ENCODE measurements at places on chromosomes 1 and 21.

DNA sequence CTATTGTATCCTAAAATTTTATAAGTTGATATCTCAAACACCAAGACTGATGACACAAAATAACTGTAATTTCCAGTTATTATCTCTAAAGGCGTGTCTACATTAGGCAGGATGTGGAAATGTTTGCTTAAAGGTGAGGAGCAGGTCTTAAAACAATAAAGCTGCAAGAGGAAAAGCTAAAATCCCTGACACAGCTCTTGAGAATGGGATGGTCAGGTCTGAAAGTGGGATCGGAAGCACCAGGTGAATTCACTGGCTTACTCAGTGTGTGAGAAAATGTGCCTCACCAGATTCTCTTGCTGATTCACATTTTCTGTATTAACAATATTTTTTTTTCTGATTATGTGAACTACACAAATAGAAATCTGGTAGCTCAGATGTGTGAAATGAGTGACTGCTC, 421.9 kb upstream of the ADAMTS5 start:
- DNase-seq, result no peak

DNA sequence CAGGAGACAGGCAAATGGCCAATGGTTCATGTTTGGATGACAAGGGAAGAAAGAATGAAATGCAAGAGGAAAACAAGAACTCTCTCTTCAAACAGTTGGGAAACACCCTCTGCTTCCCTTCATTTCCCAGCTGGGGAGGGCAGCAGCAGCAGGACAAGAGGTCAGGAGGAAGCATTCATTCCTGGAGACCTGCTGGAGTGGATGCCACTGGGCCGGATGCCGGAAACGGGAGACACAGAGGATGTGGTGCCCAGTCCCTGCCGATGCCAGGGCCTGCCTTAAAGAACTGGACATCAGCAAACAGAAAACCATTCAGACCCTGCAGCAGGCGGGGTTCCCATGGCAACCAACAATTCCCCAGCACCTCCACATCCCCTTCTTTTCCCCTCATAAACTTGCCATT, 102.3 kb upstream of the ZNF648 start:
- DNase-seq, result no peak

DNA sequence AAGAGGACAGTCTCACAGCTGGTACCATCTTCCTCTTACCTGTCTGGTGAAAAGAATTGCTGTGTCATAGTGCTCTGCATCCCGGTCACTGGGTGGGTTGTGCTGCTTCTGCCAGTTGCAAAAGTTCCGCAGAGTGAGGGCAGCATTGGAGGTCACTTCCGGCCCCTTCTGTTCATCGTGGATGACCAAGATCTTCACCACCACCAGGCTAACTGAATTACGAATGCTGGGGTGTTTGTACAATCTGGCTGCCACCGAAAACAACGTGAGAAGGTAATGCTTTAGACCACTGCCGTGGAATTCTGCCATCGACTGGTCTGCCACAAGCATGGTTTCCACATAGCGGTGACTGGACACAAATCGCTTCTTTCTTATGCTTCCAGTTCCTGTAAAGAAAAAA, 2.9 kb downstream of the ADAMTS1 start:
- no peak for DNase-seq

DNA sequence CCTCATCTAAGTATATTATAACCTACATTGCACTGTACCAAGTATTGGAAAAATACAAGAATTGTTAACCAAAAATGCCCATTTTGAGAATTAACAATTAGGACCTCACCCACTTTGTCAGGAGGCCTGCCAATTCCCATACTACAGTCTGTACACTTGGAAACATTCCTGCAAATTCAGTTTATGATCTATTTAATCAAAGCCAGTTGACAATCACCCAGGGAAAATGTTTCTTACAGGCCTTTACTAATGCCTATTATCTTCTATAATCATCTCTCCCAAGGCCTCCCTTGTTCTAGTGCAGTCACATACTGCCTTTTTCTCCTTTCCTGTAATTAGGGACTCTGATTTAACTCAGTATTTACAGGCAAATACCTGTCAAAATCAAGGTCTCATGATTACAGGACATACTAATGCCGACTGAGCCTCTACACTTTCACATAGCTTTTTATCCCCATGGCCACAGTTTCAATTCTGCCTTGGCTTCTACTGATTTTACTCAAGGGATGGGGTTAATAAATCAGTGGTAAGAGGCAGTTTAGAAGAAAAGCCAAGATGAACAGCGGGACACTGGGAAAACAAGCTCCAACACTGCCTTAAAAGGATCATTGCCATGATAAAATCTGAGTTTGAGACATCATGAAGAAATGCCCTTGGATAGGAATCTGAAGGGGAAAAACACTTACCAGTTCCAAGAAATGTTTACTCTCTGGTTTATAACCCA, 338.7 kb downstream of the VAV3 start:
- no peak for DNase-seq

- no peak for DNase-seq
These were observed 2.4 kb upstream of the ELF3 start for GRCh38 chr1:202007805-202008489.

GRCh38 chr1:227299241-227299627, 19.1 kb downstream of the CDC42BPA start:
- DNase-seq, result no peak

DNA sequence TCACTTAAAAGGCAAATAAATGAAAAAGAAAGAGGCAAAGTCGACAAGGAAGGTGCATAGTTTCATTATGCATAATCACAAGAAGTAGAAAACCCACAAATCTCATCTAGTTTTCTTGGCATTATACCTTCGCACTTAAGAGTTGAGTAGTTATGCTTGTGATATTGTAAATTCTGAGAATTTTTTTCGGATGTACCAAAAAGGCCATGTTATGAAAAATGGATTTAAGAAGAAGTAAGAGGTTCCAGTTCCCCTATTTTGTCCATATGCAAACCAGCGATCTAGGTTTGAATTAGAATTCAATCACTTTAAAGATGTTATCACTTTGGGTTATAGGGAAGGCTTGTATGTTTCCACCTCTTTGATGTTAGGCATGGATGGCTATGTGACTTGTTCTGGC, 7.9 kb upstream of the ERICH3 start:
- no peak for DNase-seq

GRCh38 chr1:75132812-75133619, 1.2 kb upstream of the LHX8 start:
- no peak for DNase-seq

DNA sequence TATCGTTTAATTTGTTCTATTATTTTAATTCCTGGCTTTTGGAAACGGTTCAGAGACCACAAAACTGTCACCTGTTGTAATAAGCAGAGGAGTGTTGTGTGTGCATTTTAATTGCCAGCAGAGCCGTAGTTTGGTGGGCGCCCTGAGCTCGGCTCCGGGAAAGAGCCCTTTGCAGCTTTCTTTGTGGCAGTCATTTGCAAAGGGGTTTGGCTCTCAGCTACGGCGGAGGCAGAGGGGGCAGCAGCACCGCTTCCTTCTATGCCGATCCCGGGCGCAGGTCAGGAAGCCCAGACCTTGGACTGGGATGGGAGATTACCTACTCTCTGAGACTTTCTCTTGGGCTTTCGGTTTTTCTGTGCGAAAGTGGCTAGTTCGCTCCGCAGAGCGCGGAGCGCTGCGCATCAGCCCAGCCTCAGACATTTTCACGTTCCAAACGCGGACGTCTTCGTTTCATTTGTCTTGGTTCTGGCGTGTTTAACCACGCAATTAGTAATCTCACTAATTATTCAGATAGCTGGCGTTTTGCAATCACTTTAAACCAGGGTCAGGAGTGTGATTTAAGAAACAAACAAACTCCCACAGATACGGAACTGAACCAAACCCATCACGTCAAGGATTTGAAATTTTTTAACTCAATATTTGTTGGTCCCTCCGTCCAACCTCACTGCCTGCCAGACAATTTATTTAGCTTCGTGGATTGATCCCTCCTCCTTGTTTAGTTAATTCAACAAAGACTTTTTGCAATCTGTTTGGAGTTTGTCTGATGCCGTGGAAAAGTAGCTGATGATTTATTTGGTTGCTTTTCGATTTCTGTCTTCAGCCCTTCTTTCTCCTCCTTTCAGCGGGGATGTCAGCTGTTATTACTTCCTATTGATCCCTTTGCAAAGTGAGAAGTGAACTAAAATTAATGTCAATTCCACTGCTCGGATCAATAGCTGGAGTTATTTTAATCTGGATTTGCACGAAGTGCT, 3.9 kb downstream of the RNF220 start:
- no peak for DNase-seq

DNA sequence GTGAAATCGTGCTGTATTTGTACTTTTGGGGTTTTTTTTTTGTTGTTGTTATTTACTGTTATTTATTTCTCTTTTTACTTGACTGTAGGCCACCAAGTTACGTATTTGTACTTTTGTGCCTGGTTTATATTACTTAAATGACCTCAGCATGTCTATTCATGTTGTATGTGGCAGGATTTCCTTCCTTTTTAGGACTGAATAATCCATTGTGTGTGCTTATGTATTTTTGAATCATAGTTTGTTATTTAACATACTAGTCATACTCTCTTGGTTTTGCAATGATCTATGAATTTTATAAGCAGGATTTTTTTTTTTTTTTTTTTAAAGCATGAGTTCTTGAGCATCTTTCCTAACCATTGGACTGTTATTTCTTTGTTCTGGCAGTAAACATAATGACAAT, 51.2 kb downstream of the RNF2 start:
- DNase-seq, result no peak

GRCh38 chr1:185350027-185350442, 33.0 kb upstream of the IVNS1ABP start:
- DNase-seq, result no peak

DNA sequence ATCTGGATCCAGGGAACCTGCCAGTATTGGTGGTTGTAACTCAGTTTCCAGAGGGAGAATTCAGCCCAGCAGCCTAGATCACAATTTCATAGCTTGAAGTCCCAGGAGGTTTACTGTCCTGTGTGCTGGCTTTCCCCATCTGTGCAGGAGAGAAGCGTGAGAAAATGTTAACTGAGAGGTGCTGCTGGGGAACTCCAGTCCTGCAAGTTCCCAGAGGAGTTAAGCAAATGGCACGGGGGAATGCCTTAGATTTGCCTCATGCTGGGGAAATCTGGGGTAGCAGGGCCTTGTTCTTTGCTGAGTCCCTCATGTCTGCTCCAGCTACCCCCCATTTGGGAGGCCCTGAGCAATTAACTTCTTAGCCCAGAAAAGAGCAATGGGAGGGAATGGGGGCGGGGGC, 25.1 kb upstream of the SLAMF6 start:
- DNase-seq, result peak; percentile 100

DNA sequence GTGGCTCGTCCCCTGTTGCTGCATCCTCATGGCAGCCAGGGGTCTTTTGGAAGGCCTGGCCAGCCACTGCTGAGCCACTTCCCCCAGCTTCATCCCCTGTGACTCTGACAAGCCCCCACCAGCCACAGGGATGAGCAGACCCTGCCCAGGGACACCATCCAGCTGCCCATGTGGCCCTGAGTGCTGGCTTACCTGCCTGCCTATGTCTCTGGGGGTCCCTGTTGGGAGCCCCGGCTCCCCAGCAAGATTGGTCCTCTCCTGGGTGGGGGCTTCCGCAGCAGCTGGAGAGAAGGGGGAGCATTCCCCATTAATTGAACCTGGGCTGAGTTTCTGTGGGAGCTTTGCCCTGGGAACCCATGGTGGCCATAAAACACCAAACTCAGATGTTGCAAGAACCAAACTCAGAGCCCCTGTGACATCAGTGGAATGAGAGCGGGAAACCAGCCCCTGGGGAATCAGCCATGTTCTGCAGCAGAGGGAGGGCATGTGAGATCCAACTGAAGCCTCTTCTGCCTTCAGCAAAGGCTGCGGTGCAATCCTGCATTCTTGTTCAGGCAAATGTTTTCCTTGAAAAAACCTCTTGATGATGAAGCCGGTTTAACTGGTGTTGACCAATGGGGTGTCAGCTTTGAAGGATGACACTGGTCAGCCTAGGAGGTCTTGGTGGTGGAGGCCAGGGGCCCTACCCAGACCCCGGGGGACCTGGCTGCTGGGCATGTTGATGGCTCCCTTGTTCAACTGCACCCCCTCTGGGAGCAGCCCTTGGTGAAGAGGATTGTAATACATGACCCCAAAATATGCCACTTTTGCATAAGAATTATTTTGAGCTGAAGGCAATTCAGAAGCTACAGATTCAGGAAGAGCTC, 28.3 kb upstream of the COL18A1 start:
- no peak for DNase-seq

GRCh38 chr1:116435806-116436610, 63.0 kb downstream of the ATP1A1 start:
- DNase-seq, result no peak

DNA sequence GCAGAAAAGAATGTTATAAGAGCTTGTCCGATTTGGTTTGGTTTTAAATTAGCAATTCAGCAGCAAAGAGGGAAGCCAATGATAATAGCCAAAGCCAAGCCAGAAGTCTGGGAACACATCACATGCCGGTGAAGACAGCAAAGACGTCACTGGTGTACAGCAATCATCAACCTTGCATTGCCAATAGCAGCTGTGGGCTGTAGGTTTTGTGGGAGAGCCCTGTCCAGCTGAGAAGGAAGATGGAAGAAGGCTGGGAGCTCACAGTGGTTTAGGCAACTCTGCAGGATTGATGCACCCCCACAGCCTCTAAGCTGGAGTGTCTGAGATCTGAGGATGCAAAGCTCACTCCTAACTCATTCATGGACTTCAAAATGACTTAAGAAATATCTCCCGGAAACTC, 338.7 kb downstream of the SIPA1L2 start:
- no peak for DNase-seq

DNA sequence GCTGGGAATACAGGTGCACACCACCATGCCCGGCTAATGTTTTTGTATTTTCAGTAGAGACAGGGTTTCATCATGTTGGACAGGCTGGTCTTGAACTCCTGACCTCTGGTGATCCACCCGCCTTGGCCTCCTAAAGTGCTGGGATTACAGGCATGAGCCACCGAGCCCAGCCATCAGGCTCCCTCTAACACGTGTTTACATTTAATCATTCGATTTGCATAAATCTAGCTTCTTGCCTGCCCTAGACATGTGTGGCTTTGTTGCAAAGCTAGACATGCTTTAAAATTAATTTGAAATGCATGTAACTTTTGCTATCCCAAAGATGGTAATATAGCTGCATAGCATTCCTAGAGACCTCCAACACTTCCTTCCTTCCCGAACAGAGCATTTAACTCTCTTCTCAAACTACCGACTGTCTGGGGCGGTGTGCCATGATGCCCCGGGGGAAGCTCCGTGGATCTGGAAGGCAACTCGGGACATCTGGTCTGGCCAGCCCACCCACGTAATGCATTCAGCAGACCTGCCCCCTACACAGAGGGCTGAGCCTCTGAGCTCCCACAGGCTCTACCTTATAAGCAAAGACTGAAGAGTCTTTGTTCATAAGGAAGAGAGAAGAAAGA, 34.6 kb upstream of the NID1 start:
- DNase-seq, result no peak

DNA sequence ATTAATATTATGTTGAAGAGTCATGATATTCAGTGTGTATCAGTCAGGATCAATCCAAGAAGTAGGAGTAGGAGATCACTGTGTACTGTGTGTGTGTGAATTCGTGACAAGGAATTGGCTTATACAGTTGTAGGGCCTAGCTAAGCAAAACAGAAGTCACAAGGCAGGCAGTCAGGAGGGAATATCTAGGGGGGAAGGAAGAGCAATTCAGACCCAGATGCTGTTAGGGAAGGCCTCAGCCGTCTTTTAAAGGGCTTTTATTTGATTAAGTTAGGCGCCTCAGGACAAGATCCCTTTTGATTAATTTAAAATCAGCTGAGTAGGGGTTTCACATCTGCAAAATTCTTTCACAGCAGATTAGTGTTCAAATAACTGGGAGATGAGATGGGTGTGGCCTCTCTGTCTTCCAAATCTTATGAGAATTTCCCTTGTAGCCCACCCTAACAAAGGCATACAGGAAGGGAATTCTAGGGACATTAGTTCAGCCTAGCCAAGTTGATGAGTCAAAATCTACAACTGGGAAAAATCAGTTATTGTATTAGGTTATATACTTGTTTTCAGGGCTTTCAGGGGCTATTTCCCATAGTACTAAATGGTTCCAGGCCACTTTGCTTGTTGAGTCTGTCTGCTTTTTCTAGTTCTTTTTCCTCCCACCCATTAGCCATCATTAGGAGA, 47.4 kb downstream of the ALG6 start:
- DNase-seq, result no peak

Measured in NCI-H1694 (cell line).